ENCODE measurements at places on chromosomes 5 and 9.
A peak's percentile ranks its signal among the peaks of the same experiment; 100 is the strongest.

DNA sequence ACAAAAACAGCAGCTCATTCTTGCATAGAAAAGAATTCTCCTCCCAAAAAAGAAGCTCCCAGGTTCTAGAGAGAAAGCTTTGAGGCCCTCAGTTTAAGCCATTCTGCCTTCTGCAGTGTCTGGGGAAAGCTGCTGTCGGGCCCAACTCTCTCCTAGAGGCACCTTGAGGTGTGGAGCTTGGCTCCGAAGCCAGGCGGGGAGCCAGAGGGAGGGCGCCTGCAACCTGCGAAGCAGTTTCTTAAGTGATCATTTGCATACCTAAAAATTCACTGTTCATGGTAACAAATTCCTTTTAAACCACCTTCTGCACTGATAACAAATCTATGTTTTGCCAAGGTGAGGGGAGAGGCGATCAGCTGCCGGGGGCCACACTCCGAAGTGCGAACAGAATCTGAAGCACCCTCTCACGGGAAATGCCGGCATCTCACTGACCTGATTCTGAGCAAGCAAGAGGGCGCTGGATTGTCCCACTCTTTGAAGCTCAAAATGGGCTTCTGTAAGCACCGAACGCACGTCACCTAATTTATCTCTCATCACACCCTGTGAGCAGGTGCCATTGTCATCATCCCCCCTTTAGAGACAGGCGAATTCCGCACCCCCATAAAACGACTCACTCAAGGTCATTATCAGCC, 86.1 kb downstream of the GTF3C4 start:
- DNase-seq, result no peak

DNA sequence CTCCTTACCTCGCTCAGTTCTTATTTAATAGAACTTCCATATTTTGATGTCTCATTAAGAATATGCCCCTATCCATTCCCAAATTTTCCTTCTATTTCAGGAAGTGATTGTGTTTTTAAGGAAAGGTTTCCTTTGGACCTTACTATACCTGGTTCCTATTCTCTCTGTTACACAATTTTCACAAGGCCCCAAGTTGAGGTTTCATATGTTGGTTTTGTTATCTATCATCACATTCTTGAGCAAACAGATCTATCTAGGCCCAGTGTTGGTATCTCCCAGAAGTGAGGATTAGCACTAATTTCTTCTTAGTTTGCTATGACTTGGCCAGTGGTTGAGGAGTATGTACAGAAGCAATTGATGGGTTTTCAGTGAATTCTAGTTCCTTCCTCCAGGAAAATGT, 41.5 kb downstream of the ALG2 start:
- DNase-seq, result no peak

DNA sequence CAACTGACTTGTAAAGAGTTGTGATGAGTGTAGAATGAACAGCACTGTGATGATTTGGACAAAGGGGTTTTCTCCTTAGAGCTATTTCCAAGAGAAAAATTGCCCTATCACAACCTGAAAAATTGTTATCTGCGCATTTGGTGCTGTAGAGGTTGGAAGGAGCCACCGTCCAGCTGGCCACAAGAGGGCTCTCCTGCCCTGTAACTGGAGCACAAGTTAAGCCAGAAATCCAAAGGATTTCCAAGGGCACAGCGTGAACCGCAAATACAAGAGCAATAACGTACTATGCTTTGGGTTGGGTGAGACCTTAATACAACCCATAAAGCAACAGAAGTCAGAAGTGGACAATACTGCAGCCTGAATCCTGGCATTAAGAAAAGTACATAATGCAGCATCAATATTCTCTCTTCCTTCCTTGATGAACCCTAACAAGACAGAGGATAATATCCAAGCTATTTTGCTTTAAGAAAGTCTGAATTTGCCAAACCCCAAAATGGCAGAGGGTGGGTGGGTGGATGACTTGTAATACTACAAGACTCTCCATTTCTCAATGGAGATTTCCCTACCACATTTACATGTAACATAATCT, 56.8 kb upstream of the SMIM32 start:
- DNase-seq, result no peak

DNA sequence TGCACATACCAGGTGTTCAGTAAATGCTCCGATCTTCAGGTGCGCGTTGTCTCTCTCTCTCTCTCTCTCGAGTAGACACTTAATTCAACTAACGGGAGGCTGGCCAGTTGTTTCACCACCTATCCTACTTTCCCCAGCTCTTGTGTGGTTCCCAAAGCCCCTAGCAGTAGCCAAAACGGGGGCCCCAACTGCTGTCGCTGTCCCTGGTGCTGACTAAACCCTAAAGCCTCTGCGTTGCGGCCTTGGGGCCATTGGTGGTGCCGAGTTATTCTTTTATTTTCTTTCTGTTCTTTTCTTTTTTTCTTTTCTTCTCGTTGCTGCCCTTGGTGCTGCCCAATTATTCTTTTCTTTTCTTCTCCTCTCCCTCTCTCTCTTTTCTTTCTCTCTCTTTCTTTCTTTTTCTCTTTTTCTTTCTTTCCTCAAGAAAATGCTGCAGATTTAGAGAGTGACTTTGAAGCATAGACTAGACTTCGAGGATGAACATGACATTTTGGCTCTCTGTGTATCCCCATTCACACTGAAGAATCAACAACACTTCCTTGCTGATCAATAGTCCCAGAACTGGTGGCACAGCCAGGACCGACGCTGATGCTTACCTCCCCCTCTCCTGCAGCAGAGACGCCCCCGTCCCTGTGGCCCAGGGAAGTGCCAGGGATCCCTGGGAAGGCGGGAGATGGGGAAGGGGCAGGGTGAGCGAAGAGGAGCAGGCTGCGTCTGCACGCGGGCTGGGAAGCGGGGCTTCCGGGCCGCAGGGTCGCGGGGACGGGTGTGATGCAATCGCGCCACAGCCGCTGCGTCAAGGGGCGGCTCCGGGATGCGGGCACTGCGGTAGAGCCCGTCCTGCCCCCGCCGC, at the start of gene FBLL1:
TSS of gene FBLL1 (plus strand) at position 785 of the 853 bp plus-strand sequence. CDS start 200 bp downstream, outside the sequence.
- DNase-seq, result no peak

DNA sequence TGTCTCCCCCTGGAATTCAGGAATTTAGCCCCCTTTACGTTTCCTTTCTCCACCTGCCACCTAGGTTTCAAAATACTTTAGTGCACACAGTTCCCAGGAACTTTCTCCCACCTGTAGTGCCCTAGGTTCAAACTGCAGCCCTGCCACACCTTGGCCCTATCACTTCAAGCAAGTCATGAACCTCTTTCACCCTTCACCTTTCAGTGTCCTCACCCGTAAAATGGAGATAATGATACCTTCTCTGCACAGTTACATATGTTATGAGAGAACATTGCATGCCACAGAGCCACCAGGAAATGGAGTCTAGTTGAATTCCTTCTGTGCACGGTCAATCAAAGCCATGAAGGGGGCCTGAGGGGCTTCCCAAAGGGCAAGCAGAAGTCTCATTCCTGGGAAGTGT, 9.8 kb upstream of the EEIG1 start:
- DNase-seq, result no peak

DNA sequence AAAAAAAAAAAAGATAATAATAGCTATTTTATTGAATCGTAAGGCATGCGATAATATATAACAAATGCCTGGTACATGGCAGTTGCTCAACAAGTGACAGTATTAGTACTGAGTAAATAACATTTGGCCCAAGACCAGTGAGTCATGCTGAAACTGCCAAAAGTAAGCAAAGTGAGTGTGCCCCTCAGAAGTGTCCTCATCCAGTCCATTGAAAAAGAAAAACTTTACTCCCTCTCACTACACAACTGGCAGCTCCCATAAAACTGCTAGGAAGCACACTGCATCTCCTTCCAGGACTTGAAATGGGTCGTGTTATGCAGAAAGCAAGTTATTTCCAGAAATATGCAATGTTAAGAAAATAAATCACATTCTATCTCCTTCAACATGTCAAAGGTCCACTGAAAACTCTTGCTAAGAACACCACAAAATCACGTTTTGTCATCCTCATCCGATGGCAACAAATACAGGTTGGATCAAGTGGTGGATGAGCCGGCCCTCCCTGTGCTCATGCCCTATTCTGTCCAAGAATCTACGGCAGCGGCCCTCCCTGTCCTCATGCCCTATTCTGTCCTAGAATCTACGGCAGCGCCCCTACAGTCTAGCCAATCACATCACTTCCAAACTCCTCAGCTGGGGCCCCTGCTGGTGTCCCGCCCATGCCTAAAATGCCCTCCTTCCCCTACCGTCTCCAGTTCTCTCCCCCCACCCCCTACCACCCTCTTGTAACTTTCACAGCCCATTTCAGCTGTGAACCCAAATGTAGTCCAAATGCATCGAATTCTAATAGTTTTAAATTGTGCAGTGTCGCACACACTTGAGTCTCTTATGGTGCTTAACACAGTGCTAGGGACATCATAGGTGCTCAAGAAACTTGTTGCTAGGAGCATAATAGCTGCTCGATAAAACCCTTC, 12.5 kb downstream of the PTCH1 start:
- DNase-seq, result no peak

GRCh38 chr5:59955241-59955640, 61.7 kb upstream of the PDE4D start:
- DNase-seq, result no peak

- no peak for DNase-seq
Observed at GRCh38 chr5:163995206-163995605, 489.8 kb downstream of the MAT2B start.

DNA sequence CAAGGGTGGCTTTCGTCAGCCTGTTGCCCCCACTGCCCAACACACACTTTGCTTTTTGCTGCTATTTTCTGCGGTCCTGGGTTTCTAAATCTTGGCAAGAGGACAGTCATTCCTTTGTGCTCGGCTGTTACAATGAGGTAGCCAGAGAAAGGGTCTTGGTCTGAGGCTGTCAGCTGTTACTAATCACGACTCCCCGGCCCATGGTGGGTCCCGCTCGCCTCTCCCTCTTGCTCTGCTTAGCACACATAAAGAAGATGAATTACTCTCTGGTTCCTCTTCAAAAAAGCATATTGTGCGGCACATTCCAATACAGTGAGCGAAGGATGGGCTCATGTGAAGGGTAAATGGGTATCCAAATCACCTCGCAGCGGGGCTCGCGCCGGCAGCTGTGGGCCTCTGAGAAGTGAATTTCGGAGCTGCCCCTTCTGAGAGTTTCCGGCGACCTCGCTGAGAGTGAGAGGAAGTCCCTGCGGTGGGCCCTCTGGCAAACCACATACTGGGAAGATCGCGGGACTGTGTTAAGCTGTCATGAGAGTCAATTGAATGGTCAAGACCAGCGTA, 56.0 kb downstream of the SLC1A3 start:
- no peak for DNase-seq

- no peak for DNase-seq
Observed at GRCh38 chr9:89243296-89244061, 64.9 kb upstream of the SHC3 start.

- no peak for DNase-seq
Observed at GRCh38 chr5:169695025-169695625, 58.0 kb downstream of the DOCK2 start.

- no peak for DNase-seq
Observed at GRCh38 chr9:12719431-12719830, 26.2 kb downstream of the TYRP1 start.

GRCh38 chr5:141716009-141716408, 34.0 kb upstream of the ARAP3 start:
- no peak for DNase-seq

DNA sequence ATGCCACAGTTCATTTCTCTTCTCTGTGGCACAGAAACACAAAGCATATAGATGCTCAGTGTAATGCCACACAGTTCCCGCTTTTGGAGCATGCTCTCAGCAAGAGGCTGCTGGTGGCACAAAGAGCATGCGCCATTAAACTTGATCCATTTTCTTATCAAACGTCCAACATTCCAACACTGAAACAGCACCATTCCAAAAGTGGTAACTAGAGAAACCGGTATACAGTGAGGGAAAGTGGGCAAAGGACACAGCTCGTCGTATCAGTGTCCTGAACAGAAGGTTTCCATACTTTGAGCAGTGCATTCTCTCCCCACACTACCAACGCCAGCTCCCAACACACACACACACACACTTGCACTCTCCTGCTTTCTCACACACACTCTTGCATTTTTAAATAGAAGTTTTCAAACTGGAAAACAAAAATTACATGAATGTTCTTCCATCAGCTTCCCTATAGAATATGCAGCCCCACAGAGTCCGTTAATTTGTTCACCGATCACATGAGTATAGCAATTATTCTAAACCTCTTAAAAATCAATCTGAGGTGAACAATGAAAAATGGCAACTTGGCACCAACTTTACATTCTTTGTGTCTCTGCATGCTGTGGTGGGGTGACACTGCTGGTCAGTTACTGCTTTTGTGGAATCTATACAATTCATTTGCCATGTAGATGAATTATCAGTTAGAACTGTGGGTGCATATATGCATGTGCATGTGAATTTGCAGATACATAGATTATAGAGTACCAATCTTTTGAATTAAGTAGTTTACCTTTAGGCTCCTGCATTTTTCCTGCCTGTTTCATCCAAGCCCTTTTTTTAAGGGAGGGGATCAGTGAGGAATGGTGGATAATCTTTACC, 5.7 kb downstream of the NFIB start:
- no peak for DNase-seq

DNA sequence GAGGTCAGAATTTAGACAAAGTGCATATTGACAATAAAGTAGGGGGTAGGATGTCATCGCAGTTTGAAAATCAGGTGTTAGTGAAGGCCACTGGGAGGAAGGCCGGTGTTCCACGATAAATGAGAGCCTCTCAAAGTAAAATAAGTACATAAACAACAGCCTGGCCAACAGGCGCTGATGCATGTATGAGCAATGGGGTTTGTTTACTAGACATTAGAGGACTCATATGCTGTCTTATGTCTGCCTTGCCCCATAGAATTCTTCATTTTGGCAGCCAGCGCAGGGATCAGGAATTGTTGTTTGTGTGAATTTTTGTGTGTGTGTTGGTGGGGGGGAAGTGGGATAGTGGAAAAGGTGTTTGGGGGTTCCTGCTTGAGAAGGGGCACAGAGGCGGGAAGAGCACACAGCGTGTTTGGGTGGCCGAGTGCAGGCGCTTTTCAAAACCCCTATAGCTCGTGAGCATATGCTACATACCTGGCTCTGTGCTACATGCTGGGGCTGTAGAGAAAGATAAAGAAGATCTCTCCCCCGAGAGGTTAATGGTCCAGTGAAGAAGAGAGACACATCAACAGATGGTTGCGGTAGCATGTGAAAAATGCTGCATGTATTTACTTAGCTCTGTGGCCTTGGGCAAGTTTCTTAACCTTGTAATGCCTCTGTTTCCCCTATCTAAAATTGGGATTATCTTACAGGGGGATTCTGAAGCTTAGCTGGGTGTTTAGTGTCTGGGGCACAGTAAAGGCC, 11.5 kb downstream of the SNX30 start:
- DNase-seq, result no peak

GRCh38 chr5:163459819-163460561, at the start of gene NUDCD2:
TSS of gene NUDCD2 (minus strand) at chr5:163460102. CDS start at chr5:163460050, 52 bp downstream.
- peak; percentile 88 for DNase-seq

GRCh38 chr9:105681724-105682123, 12.6 kb upstream of the TMEM38B start:
- no peak for DNase-seq

DNA sequence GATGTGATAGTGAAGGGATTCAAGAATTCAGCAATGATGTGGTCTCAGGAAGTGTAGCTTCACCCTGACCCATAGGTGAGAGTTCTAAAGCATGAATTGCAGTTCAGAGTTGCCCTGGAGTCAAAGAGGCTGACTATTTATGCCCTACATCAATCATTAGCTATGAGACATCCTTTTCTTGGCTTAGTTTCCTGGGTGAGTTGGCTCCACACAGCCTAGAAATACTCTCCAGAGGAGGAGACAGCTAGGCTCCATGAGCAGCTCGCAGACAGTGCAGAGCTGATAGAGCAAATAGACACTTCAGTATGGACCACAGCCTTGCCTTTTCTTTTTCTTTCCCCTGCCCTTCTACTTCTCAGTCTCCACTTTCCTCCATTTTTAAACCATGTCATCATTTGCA, 1651.8 kb downstream of the MAT2B start:
- DNase-seq, result no peak

- no peak for DNase-seq
Observed at GRCh38 chr9:128696923-128697707, 5.2 kb upstream of the PKN3 start.

GRCh38 chr5:65721050-65721719, 724 bp downstream of the SGTB start:
- no peak for DNase-seq

Measured in activated CD4-positive, alpha-beta T cell treated with anti-CD3 and anti-CD28 coated beads, Interleukin-2, amount 50 U/mL, for 4 hours (primary cell).